ENCODE measurements at places on chromosomes 6 and 20.
A peak's percentile ranks its signal among the peaks of the same experiment; 100 is the strongest.

GRCh38 chr6:159979136-159979874, 10.4 kb downstream of the IGF2R start:
- DNase-seq: no peak

DNA sequence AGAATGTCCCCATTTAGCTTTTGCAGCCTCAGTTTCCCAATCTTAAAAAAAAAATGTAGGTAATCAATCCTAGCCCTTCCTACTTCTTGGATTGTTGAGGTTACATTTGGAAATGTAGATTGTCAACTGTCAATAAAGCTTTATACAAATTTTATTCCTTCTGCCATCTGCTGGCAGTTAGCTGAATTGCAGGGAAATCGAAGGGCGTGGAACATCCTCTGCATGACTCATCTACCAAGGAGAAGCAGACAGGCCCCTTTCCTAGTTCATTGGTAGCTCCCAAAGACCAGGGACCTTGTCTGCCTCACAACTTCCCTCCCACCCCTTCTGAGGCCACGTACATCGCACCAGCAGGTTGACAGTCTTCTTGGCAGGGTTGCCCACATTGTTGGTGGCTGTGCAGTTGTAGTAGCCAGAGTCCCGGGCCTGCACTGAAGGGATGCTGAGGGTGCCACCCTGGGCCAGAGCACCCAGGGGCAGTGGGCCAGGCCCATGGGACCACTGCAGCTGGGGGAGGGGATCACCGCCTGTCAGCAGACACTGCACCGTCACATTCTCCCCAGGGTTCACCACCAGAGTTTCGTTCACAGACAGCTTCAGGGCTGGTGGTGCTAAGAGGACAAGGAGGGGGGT, 43.6 kb downstream of the MDGA1 start:
- no peak for DNase-seq

- peak; percentile 69 for DNase-seq
These were observed 3.0 kb downstream of the E2F3 start for GRCh38 chr6:20404641-20405032.

GRCh38 chr20:41694796-41695195, 76.6 kb upstream of the CHD6 start:
- DNase-seq: no peak

DNA sequence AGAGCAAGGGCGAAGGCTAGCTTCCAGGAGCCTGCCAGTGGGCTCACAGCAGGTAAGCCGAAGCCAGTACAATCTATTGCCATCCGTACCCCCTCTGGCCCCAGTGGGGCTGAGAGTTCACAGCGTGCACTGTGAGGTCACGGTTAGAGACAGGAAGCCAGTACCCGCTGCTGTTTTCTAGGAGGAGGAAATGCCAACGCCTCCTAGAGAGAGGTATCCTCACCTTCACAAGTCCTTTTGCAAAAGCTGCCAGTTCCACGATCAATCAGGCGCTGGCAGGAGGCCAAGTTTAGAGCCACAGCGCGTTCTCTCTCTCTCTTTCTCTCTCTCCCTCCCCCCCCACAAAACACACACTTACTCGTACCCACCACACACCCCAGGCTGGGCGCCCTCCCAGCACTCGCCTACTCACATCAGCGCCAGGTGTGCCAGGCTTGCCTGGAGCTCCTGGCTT, 22.5 kb downstream of the COL9A1 start:
- no peak for DNase-seq

DNA sequence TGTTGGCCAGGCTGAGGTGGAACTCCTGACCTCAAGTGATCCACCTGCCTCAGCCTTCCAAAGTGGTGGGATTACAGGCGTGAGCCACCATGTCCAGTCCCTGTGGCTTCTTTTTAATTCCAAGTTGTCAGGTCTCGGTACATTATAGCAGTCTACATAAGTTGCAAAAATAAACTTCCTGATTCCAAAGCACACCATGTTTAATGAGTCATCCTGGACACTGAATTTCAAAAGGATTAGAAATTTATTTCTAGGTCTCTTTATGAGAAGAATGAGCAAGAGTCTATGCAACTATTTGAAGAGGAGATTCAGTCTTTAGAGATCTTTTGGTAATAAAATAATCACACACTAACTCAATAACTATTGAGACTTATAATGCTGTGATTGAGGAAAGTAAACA, 63.9 kb upstream of the MCHR2 start:
- no peak for DNase-seq

DNA sequence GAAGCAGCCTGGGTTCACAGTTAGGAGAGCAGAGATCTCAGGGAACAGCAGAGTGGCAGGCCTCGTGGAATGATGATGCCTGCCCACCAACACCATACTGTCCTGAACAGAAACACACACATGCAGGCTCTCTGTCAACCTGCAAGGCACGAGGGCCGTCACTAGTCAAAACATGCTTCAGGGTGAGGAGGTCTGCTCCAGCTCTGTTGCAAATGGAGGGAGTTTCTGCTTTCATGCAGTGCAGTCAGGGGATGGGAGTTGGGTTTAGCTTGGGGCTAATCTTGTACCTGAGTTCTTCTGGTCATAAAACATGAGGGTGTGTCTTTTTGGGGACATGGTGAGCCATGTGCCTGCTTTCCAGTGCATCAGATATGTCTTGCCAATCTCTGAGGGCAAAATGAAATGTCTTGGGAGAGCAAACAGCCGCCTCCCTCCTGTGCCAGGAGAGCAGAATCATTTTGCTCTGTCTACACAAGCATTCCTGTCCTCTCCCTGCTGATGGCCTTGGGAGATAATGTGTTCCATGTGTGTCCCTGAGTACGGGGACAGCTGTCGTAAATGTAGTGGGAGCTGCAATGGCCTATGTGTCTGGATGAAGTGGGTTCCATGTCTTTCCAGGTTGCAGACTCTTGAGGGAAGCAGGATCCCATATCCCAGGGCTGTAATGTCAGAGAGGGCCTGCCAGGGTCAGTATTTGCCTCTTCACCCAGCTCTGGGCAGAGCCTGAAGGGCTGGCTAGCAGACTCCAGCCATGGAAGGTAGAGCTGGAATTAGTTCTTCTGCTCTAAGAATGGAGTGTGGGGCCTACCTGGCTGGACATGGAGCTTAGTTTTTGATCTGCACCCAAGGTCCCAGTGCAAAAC, 40.6 kb downstream of the MAFB start:
- DNase-seq: no peak

- DNase-seq: no peak
These were observed 29.8 kb downstream of the SMPDL3A start for GRCh38 chr6:122818866-122819265.

GRCh38 chr6:168678588-168678987, 237.6 kb downstream of the SMOC2 start:
- no peak for DNase-seq

DNA sequence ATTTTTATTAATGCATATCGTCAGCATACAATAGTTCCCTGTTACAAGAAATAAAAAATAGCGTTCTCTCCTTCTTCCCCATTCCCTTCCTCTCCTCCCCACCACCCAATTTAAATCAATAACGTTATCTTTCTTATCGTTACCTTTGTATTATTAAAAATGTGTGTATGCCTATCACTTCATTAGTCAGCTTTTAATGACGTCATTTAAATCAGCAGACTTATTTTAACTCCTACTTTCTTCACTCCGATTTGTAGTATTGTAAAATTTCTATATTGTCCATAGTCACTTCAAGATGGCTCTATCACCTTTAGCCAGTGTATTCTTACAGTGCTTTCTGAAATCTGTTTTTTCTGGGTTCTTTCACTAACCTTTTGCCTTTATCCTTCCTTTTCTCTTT, 89.1 kb downstream of the MKKS start:
- DNase-seq: no peak

DNA sequence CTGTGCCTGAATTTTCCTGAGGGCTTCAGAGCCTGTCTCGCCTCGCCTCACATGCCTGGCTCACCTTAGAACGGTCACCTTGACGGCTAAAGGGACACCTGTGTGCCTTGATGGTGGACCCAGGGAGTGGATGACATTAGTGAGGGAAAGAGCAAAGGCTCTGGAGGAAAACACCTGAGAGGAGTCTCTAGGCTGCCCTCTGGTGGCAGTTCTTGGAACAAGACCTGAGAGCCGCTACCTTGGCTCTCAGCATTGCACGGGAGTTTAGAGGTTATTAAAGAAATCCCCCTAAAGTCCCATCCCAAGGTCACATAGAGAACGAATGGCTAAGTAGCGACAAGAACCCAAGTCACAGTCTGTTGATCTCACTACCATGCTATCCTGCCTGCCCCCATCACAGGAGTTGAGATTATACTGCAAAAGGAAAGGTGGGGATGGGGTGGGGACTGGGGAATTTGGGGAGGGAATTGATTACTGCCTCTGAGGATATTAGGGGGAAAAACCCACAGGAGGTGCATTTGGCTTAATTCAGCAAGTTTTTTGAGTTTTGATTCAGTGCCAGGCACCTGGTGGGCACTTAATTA, 7.9 kb upstream of the CDSN start:
- peak; percentile 39 for DNase-seq

GRCh38 chr20:50634191-50634590, 57.2 kb downstream of the RIPOR3 start:
- no peak for DNase-seq

- no peak for DNase-seq
These were observed 8.9 kb upstream of the SOX12 start for GRCh38 chr20:316316-317068.

DNA sequence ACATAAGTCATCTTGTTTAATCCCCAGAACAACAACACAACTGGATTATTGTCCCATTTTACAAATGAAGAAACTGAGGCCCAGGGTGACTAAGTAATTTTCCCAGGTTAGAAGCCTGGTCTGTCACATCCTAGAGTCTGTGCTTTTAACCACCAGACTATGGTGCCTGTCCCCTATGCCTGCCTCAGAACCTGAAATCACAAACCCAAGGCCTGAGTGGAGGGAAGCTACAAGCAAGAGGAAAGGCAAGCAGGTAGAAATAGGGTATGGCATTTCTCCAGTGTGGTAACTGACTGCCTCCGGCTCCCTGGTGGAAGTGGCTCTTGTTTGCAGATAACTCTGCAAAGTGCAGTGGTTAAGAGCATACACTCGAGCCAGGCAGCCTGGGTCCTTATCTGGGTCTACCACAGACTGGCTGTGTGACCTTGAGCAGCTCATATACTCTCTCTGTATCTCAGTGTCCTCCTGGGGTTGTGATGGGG, 2.5 kb downstream of the TMEM63B start:
- DNase-seq: no peak

DNA sequence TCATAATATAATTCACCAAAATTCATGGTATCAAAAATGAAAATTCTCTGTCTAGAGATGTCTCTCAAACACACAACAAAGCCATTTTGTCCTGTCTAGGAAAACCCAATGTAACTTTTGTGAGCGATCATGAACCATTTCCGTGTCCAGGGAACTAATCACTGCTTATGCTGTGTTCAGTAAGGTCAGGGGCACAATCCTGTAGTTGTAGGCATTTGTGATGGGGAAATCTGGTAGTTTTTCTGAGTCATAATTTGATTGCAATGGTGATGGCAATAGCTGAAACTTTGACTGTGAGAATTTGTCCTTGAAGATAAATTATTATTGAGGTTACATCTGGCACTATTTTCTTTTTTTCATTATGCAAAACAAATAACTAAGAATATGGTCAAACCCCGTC, 21.0 kb upstream of the GCLC start:
- DNase-seq: no peak

DNA sequence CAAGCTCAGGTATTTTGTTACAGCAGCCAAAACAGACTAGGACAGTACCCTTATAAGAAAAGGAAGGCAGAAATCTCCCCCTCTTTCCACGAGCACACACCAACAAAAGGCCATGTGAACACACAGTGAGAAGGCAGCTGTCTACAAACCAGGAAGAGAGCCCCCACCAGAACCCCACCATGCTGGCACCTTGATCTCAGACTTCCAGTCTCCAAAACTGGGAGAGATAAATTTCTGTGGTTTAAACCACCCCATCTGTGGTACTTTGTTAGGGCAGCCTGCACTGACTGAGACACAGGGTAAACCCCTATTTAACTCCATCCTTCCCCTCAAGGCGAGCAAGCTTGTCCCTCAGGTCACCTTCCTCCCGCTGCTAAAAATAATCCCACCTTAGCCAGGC, 475.8 kb upstream of the JARID2 start:
- DNase-seq: no peak
